ENCODE measurements at places on chromosomes 3 and 15.

GRCh38 chr3:42841332-42841731 is 32.1 kb downstream of the ACKR2 start:
- no peak for DNase-seq

GRCh38 chr3:175356899-175357324 is 497.8 kb downstream of the NAALADL2 start:
- DNase-seq, result peak; percentile 58

DNA sequence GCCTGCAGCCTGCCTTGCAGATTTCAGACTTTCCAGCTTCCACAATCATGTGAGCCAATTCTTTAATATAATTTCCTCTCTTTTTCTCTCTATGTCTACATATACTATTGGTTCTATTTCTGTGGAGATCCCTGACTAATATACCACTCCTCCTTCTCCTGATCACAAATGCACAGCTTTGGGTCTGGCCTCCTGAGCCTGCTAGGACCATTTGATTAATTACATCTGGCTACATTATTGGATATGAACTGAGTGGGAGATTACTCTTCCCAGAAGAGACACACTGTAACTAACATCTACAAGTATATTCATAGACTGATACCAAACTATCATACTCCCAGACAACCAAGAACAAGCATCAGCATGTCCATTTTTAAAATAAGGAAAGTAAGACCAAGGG is 188.9 kb upstream of the LMCD1 start:
- no peak for DNase-seq

DNA sequence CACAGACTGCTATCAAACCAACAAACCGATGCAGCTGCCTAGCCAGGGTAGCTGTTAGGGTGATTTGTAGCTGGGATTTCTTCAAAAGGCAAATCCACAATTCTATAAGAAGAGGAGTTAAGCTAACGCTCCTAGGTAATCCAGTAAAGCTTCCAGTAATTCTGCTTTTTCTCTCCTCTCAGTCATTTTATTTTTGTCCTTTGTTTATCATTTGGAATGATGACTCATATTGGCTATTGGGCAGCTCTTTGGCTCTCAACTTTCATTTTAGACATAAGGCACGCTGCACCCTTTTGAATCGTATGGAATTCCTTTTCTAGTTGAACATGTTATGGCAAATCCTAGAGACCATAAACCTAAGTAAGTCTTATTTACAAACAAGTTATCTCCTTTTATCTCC is 53.2 kb upstream of the PPARG start:
- peak; percentile 54 for DNase-seq

DNA sequence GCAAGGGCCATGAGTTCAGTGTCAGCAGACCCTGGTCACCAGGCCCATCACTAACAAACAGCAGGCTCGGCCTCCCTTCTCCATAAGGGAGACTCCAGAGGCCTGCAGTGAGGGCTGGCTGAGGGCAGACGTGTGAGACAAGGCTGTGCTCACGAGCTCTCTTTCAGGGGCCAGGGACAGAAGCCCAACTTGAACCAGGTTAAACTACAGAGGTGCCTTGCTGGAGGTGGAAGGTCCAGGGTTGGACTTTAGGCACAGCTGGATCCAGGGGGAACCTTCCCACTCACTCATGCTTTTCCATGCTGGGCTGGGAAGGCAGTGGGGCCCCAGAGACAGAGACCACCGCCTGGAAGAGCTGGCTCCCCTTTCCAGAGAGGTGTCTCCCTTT is 19.0 kb downstream of the CFAP100 start:
- DNase-seq, result no peak

DNA sequence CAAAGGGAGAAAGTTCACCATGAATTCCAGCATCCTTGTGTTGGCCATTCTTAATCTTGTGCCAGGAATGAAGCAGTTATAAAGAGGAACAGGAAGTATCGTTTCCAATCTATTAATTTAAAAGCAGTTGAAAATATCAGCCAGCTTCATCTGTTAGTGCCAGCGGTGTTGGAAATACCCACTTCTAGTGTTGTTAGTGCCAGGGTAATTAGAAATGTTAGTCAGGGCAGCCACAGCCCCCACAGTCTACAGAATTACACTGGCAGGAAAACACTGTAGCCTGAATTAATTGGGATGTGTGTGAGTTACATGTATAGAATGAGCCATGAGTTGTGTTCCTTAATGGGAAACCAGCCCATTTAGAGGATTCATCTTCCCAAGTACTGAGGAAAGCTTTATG is 127.8 kb downstream of the GHSR start:
- no peak for DNase-seq

- DNase-seq, result no peak
Observed at GRCh38 chr3:101665357-101665756, 11.6 kb downstream of the ZBTB11 start.

DNA sequence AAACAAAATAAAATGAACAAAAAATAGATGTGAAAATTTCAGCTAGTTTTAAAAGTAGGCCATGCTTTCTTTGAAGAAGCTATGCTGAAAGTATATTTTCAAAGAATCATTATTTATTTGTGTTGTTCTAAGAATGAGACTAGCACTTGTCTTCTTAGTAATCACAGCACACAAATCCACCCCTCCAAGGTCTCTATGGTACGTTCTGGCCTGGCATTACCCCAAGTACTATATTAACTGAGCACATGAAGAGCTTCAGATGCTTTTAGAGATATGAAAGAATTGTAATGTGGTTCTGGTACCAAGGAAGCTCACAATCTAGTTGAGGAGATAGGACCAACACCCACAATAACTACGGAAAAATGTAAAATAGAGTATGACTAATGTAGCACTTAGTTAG is 416.5 kb downstream of the PLCL2 start:
- DNase-seq, result no peak

- no peak for DNase-seq
Observed at GRCh38 chr15:88872706-88873105, 22.6 kb downstream of the HAPLN3 start.

GRCh38 chr15:36389107-36389506 is 190.3 kb upstream of the CDIN1 start:
- no peak for DNase-seq

- DNase-seq, result no peak
Observed at GRCh38 chr3:68032209-68032608, 377.8 kb upstream of the SUCLG2 start.

- no peak for DNase-seq
Observed at GRCh38 chr3:80355144-80355543, 587.3 kb upstream of the ROBO1 start.

DNA sequence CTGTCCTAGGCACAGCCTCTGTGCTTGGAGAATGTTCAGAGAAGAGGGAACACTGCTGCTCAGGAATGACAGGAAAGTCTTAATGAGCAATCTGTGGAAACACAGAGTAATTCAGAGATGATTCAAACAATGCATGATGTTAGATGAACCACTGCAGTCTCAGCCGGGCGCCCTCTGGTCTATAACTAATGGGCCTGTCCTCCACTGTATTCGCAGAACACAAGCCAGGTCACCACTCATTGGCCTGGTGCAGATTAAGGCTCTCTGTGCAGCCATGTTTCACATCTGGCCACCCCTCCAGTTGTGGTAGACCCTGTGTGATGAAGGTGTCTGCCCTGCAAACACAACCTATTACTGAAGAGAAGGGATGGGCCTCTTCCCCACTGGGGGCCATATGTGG is 281.7 kb upstream of the ROPN1 start:
- no peak for DNase-seq

GRCh38 chr3:134854254-134854653 is 59.2 kb downstream of the EPHB1 start:
- DNase-seq, result no peak

DNA sequence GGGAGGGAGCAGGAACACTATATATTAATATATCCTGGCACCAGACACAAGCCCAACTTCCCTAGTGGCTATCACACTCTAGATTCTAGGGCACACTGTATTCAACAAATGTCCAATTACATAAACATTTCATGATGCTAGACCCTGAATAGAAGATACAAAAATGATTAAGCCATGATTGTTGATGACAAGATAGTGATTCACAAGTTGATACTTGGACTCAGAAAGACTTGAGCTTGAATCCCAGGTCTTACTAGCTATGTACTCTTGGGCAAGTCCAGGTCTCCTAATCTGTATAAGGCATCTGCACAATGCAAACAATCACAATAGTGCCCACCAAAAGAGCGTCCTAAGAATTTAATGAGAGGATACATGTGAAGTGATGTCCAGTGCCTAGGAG is 10.0 kb upstream of the SNTN start:
- DNase-seq, result no peak

DNA sequence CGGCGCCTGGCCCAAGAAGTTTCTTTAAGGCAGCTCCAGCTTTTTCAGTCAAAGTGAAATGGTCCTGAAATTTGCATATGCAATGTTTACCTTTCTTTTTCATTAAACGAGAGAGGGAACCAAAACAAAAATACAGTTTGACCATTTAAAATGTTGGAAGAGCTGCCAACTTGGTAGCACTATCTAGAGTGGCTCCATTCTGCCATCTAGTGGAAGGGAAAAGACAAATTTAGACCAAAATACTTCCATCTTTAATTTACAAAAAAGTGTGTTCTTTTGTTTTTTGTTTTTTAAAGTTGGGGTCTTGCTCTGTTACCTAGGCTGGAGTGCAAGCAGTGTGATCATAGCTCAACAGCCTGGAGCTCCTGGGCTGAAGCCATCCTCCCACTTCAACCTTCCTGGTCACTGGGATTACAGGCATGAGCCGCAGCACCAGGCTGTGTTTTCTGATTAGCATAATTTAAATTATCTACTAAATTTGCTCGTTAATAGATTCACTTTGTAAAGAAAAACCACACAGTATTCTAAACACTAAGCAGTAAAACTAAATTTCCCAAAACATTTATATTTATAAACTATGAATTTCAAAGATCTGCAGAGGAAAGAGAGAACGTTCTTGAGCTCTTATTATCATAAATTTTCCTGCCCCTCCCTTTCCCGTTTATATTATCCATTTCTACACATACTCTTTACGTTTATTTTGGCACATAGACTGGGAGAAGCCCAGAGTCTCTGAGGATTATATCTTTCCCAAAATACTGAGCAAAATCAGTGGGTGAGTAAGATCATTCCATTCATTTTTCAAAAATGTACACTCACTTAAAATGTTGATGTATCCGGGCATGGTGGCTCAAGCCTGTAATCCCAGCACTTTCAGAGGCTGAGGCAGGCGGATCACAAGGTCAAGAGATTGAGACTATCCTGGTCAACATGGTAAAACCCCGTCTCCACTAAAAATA is 15.4 kb upstream of the RFC4 start:
- peak; percentile 66 for DNase-seq

- DNase-seq, result peak; percentile 80
Observed at GRCh38 chr15:56732135-56732885, 999 bp downstream of the ZNF280D start.

DNA sequence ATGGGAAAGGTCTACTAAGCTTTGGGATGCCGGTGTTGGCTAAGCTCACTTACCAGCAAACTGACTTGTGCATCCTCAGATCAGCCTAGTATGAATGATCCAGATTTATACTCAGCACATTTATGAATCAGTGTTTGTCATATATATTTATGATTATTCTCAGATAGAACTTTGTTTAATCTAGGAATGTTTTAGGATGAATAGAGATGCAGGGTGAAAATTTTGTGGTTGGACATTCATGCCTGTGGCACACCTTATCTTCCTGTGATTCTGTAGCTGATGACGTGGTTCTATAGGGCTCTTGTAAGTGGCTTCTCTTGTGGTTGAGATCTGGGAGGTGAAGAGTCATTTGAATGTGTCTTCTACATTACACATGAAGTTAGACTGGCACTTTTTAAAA is 11.4 kb downstream of the CDIN1 start:
- DNase-seq, result peak; percentile 89

GRCh38 chr15:98800437-98801233 is 152.3 kb downstream of the IGF1R start:
- peak; percentile 87 for DNase-seq

DNA sequence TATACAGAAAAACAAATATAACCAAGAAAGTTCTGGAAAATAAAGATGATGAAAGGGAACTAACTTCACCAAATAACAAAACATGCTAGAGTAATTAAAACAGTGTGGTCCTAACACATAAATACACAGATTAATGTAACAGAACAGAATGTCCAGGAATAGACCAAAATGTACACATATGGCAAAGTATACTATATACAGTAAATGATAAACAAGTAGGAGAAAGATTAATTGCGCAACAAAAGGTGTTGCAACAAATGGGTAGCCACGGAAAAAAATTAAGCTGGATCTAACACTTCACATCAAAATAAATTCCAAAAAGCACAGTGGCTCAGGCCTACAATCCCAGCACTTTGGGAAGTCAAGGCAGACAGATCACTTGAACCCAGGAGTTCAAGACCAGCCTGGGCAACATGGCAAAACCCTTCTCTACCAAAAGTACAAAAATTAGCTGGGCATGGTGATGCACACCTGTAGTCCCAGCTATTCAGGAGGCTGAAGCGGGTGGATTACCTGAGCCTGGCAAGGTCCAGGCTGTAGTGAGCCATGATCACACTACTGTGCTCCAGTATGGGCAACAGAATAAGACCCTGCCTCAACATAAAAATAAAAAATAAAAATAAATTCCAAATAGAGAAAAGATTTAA is 19.8 kb downstream of the SCAP start:
- no peak for DNase-seq

DNA sequence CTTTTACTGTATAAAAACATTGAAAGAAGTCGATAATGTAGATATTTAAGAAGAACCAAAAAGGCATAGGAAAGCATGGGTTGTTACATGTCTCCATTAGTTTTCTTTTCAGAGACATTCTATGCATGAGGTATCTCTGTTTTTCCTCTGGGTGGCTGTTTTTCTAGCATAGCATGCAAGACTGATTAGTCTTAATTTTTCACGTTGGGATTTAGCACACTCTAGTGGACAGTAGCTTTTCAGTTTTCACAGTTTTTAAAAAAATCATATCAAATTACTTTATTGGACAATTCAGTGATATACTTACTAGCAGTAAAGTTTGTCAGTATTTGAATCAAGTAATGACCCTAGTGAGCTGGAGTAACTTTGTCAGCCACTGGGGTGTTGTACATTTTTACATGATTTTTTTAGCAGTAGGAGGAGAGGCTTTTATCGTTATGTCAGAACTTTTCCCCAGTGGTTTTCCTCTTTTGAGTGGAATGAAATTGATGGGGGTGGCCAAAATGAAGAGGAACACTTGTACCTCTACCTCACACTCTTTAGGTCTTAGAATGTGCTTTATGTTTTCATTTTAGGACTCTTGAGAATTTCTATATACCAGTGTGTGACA is 57.2 kb downstream of the SEC22A start:
- DNase-seq, result peak; percentile 65

- DNase-seq, result peak; percentile 44
Observed at GRCh38 chr15:83289160-83289559, 4.7 kb upstream of the BNC1 start.

DNA sequence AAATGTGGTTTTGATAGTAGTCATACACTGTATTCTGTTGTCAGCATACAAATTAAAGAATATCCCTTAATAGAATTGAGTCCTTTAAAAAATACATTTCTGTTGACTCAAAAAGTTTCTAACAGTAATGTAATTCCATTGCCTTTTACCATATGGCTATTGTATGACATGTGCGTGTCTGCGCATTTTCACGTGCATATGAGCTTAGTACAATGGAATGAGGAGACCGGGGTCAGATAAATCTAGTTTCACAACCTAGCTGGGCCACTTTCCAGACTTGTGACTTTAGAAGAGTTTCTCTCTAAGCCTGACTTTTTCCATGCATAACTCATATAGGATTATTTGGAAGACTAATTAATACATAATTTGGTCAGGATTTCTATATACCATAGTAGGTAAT is 38.7 kb downstream of the ZBTB38 start:
- peak; percentile 91 for DNase-seq

- no peak for DNase-seq
Observed at GRCh38 chr15:89192136-89192535, 29.2 kb downstream of the RLBP1 start.

GRCh38 chr3:42814246-42814645 is 5.0 kb downstream of the ACKR2 start:
- no peak for DNase-seq

GRCh38 chr3:23553353-23553752 is 252.4 kb upstream of the UBE2E1 start:
- DNase-seq, result no peak
